Stimulated activated CD8-positive, alpha-beta memory T cell treated with anti-CD3 and anti-CD28 coated beads, Interleukin-7, amount 100 ng/mL, for 1 hour (primary cell): ENCODE measurements at places on chromosomes 3 and 15.

GRCh38 chr3:102235679-102236078 lies 199.1 kb upstream of the ZPLD1 start:
- DNase-seq: no peak

GRCh38 chr3:59880717-59881116 lies 830.9 kb upstream of the CFAP20DC start:
- DNase-seq: no peak

DNA sequence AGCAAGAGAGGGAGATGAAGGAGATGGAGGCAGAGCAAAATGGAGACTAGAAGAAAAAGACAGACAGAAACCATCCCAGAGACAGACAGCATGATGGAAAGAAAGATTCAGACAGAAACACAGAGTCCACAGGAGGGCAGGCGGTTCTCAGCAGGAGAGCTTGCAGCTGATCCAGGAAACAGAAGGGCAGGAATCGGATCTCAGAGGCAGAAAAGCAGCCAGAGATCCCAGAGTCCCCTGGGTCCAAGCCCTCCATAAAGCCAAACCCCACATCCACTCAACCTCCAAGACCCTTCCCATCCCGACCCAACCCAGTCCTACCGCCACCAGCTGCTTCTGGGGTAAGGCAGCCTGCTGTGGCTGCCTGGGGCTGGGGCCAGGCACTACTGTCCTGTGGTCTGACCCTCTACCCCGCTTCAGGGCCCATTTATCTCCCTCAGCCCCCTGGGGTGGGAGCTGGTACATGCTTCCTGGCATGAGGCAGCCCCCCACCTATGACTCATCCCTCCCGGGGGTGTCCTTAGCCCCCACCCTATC lies at the start of gene UCN2:
TSS of gene UCN2 (minus strand) at position 400 of the 537 bp plus-strand sequence. CDS start 657 bp downstream, outside the sequence.
- DNase-seq: no peak

DNA sequence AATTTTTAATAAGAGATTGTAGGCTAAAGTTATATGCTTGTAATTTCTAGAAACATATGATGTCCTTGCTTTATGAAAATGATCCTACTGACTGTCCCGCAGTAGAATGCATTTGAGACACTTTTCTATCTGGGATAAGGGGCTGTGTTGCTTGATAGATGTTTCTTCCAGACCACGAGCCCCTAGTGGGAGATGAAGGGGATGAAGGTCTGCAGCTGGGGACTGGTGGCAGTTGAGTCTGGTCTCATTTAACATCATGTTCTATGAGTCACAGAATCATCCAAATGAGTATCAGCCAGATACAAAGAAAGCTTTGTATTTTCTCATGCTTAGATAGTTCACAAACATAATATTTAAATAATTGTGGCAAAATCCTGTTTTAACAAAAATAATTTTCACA lies 84.3 kb upstream of the PRTG start:
- DNase-seq: no peak

GRCh38 chr3:186909078-186909853 lies 21.1 kb upstream of the ST6GAL1 start:
- peak; percentile 56 for DNase-seq

GRCh38 chr15:91116113-91117067 lies 16.3 kb downstream of the SV2B start:
- no peak for DNase-seq

GRCh38 chr3:116102037-116102436 lies 343.2 kb downstream of the LSAMP start:
- DNase-seq: no peak

DNA sequence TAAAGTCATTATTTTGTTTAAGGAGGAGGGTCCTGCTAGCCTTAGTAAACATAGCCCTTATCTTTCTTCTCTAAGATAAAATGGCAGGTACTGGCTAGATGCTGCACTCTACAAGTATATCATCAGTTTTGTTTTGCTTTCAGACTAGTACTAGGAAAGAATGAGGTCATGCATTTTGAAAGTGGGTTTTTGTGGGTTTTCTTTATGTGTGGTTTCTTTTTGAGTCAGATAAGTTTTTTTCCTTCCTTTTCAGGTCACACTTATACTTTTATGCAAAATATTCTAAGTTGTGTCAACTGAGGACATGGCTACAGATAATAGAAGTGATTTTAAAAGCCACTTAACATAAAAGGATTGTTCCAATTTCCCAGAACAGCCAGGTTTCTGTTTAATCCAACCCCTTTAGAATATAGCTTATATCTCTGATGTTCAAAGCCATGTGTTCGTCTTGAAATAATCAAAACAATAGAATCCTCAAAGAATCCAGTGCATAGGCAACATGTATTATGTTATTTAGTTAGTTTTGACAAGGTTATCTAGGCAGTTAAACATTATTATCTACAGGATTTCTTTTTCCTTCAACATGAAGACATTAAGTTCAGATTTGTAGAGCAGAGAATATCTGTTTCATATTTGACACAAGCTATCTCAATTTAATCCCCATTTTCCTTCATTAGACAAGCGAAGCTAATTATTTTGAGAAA lies 406.2 kb downstream of the RBMS3 start:
- no peak for DNase-seq

DNA sequence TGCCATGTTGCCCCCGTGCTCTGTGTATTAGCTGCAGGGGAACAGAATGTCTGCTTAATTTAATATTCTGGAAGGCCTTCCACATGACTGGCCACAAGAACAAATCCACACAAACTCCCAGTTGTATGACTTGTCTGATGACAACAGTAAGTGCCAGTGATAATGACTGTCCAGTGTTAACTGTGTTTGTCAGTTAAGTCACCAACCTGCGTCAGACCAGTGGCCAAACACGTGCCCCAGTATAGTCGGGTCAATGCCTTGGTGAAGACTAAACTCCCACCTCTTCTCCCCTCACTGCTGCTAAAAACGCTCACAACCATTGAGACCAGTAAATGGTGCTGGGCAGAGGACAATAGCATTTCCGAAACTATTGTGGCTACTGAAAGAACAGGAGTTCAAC lies 9.8 kb upstream of the ATP13A5 start:
- no peak for DNase-seq

DNA sequence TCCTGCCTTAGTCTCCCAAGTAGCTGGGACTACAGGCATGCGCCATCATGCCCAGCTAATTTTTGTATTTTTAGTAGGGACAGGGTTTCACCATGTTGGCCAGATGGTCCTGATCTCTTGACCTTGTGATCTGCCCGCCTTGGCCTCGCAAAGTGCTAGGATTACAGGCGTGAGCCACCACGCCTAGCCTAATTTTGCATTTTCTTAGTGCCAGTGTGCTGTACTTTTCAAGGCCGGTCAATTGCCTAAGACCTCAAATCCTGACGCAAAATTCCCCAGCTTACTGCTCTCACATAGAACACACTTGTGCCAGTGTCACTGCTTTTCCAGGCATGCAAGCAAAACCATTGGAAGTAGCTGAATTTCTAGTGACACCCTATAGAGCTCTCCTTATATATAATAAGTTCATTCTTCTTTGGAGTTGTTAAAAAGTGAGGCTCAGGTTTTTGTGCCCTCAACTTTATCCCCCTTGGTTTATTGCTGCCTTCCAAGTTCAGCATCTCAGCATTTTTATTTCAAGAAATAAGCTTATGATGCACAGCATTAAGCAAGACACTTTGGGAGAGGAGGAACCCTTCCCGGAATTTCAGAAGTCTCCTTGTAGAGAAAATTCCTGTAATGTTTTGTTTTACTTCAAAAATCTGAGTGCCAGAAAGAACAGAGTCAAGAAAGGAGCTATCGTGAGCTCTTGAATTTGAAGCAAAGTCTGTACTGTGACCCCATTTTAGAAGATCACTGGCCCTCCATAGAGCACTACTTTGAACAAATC lies 93.2 kb downstream of the FILIP1L start:
- no peak for DNase-seq

DNA sequence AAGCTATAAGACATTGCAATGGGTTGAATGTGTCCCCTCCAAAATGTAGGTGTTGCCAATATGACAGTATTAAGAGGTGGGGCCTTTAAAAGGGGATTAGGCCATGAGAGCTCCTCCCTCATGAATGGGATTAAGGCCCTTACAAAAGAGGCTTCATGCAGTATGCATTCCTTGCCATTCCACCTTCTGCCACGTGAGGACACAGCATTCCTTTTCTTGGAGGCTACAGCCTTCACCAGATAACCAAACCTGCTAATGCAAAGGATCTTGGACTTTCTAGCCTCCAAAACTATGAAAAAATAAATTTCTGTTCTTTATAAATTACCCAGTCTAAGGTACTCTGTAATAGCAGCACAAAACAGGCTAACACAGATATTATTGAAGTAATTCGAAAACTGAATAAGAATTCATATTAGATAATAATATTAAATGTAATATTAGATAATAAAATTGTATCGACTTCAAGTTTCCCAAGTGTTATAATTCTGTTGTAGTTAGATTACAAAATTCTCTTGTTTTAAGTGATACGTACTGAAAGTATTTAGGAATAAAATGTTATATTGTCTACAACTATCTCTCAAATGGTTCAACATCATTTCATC lies 29.4 kb upstream of the ATP8B4 start:
- DNase-seq: no peak

DNA sequence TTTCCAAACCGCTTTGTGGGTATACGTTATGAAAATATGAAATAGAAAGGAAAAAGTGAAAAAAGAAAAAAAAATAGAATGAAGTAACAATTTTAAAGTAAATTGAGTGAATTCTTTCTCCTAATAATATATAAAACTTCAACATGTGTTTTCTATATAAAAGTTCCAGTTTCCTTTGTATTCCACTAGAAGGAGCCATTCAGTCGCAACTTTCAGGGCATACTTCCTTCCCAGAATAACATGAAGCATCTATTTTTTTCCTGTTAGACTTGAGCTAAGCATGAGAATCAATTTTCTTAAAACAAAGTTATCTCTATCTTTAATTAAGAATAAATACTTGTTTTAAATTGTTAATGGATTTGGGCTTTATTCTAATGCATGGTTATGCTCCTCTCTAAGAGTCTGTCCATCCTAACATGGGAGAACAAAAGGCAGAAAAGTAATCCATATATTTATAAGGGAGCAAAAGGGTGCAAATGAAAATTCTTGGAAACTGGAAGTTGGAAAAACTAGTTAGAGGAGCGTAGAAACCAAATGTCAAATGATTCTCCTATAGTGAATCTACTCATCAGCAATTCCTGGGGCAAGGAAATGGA lies 16.0 kb upstream of the VGLL3 start:
- DNase-seq: no peak

DNA sequence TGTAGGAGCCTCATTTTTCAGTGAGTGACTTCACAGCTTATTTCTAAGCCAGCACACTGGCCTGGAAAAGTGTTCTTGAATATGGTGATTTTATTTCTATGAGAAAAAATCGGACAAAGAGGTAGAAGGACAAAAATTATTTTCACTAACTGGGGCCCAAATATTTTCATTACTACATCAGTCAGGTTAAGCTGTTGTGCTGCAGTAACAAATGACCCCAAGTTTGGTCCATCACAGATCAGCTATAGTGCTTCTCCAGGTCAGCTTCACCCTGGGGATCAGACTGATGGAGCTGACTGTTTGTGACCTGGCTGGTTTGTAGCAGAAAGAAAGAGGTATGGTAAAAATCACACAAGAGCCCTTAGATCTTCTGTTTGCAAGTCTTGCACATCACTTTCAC lies 97.9 kb upstream of the STT3B start:
- no peak for DNase-seq

DNA sequence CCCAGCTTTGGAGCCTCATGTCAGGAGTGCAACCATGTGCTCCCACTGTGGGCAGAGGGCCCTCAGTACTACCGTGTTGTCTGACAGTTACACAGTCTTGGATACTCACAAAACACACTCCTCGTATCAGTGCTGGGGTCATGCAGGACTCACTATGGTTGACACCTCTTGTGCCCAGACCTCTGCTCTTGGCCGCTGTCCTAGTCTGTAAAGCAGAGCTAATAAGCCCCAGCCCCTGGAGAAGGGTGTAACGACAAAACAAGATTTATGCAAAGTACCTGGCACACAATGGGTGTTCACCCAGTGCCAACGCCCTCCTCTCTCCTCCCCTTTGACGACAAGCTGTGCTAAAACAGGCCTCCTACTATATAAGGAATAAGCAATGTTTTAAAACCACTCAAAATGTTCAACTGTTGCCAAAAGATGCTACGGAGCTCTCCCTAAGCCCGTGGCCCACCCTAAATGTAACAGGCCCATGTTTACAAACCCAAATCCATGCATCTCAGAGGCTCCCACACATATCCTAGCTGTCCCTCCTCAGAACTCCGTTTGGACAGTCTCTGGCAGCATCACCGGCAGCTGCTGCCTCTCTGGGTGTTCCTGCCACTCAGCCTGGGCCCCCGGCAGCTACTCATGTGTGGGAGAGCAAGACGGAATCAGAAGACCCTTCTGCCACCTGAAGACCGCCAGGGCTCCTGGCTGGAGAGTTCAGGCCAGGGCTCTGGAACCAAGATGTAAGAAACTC lies 65.8 kb downstream of the MRPL46 start:
- no peak for DNase-seq

- DNase-seq: no peak
Measured at GRCh38 chr15:51647128-51647562, 24.6 kb upstream of the DMXL2 start.
